ENCODE measurements at places on chromosomes 6 and 20.

DNA sequence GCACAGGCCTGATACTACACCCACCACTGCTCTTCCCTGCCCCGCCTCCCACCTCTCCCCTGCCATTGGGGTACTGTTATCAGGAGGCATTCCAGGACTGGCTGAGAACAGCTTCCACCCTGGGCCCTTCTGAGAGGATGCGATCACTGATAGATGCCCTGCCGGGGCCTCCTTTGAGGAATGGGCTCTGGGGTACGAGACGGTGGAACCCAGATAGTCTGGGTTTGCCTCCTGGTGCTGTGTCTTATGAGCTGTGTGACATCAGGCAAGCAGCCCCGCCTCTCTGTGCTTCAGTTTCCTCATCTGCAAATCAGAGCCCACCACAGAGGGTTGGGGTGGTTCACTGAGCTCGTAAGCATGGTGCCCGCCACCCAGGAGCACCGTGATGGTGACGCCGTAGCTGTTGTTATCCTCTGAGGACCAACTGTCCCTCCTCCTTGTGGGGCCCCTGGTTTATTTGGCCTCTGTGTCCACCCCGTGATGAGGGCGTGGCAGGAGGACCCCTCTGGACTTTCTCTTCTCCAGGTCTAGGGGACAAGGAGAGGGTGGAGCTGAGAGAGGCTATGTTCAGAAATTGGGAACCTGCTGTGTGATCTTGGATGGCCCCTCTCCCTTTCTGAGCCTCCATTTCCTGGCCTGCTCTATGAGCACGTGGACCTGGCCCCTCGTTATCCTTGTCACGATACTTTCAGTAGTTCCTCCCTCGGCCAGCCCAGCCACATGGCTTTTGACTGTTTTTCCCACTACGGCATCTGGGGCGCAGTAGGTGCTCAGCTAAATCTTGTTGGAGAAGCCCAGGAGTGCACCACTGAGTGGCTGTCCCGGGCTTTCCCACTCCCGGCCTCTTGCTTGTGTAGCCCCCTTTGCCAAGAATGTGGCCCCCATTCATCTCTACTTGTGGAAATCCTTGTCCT is 18.3 kb downstream of the SRC start:
- no peak for DNase-seq

DNA sequence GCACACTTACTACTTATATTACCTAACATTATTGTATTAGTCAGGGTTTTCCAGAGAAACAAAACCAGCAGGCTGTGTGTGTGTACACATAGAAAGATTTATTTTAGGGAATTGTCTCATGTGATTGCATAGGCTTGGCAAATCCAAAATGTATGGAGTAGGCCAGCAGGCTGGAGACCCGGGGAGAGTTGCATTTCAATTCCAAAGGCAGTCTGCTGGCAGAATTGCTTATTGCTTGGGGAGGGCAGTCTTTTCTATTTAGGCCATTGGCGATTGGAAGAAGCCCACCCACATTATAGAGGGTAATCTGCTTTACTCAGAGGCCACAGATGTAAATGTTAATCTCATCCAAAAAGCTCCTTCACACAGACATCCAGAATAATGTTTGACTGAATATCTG is 157.0 kb downstream of the ADGRG6 start:
- DNase-seq: no peak

- DNase-seq: no peak
These were observed 609 bp downstream of the MYL9 start for GRCh38 chr20:36541768-36542488.

DNA sequence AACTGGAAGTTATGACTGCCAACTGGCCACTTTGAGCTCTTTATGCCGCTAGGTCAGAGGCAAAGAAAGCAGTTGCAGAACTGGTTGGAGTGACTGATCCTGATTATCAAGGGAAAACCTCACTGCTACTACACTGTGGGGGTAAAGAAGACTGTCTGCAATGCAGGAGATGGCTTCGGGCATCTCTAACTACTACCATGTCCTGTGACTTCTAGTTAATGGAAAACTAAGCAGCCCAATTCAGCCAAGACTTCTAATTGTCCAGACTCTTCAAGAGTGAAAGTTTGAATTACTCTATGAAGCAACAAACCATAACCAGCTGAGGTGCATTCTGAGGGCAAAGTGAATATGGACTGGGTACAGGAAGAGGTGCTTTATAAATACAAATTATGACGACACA is 773.6 kb upstream of the SLC35B3 start:
- DNase-seq: no peak

- no peak for DNase-seq
These were observed 229.3 kb downstream of the GRM1 start for GRCh38 chr6:146258206-146258605.

DNA sequence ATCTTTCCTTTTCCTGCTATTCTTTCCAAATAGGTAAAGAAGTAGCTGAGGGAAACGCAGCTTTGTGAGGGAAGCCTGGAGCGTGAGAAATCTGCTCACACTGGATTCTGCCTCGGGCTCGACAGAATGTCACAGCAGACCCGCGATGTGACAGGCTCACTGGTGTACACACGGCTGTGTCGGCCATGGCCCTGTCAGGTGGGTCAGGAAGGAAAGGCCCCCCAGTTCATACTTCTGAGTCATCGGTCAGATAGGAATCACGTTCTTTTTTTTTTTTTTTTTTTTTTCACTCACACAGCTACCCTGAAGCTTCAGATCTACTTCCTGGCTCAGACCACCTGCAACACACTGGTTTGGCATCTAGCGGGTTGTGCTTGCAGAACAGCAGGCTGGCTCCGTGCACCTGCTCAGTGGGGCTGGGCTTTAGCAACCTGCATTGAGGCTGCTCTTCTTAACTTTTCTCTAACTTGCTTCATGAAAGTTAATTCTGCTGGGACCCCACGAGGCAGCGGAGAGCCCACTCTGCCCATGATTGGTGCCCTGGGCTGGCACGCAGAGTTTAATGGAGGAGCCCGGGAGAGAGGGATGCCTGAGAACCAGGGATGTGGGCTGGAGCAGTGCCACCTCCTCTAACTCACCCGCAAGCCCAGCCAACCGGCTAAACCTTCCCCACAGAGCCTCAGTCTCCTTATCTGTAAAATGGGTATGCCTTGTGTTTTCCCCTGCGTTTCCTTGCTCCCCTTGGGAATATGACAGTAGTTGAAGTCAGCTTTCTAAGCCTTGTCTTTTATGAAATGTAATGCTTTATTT is 61.5 kb upstream of the FNDC1 start:
- DNase-seq: no peak

DNA sequence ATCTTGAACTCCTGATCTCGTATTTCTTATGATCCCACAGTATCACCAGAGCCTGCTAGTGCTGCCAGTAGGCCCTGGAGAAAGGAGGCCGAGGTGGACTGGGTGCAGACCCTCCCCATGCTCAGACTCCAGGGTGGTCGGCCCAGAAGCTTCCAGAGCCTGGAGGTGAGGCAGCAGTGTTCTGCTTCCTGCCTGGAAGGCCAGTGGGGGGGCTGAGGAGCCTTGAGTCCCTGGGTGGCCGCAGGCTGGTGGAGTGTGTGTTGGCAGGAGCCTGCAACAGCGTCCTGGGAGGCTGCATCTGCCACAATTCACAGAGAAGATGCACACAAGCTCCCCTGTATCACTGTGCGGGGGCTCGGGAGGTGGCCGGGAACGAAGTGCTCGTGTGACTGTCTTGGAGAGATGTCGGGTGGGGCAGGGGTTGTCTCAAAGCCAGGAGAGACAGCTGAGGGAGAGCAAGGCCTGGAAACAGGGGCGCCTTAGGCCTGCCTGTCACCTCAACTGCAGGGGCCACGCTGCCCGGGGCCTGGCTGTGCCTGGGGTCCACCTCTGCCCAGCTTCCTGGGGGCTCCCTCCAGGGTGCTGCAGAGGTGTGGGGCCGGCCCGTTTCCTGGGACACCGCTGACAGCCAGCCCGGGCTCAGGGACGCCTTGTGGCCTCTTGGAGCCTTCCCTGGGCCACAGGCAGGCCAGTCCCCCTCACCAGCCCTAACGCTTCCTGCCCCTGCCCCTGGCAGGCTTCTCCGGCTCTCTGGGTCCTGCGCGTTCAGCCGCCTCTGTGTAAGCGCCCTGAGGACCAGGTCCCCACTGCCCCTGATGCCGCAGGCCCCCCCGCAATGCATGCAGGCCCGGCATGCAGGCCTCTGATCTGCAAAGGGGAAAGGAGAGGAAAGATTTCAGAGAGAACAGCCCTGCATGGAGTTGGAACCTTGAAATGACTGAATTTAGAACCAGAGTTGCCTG is 24.2 kb upstream of the MAS1 start:
- no peak for DNase-seq

GRCh38 chr6:40049128-40049527 is 114.9 kb upstream of the MOCS1 start:
- no peak for DNase-seq

DNA sequence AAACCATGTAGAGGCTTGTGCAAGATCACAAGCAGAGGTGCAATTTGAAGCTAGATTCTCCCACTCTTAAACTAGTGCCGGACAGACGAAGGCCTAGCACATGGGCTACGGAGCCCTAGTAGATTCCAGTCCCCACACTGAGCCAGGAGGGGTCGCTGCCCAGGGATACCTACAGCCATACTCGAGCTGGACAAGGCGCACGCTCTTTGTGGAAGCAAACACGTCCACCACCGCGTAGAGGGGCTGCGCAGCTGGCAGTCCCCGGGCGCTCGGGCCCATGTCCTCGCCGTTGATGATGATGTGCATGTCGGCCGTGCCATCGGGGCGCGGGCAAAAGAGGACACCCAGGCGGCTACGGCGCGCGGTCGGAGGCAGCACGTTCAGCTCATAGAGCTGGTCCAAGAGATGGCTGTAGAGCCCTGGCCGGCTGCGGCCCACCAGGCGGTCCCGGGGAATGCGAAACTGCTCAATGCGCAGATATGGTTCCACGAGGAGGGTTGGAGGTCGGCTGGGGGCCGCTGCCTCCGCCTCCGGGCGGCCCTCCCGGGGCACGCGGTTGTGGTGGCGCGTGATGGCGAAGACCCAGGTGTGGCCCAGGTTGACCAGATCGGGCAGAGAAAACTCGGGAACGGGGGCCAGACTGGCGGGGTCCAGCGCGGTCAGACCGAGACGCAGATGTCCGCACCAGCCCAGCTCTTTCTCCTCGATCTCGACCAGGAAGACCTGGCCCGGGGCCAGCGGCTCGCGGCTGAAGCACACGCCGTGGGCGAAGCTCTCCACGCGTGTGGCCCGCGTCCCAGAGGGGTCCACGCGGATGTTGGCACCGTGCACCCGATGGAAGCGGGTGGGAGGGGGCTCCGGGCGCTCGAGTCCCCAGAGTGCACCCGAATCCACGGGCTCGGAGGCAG is 677 bp downstream of the NEURL2 start:
- DNase-seq: no peak

Measured in GM12878 (cell line).